ENCODE measurements at places on chromosomes 1 and 21.
A peak's percentile ranks its signal among the peaks of the same experiment; 100 is the strongest.

DNA sequence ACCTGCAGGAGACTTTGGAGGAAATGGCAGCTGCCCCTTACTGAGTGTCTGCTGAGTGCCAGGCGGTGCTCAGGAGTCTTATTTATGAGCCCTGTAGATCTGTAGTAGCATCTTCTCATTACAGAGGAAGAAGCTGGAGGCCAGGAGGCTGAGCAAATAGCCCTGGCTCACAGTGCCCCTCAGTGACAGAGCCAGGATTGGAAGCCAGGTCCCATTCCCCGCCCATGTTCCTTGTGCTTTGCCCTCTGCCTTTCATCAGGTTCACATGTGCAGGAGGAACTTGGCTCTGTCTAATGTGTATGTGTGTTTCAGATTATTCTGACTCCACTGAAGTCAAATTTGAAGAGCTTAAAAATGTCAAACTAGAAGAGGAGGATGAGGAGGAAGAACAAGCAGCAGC, 21.2 kb downstream of the KDM4A start:
- DNase-seq: no peak

GRCh38 chr21:43728467-43729390, 9.8 kb downstream of the PDXK start:
- DNase-seq: peak; percentile 79

DNA sequence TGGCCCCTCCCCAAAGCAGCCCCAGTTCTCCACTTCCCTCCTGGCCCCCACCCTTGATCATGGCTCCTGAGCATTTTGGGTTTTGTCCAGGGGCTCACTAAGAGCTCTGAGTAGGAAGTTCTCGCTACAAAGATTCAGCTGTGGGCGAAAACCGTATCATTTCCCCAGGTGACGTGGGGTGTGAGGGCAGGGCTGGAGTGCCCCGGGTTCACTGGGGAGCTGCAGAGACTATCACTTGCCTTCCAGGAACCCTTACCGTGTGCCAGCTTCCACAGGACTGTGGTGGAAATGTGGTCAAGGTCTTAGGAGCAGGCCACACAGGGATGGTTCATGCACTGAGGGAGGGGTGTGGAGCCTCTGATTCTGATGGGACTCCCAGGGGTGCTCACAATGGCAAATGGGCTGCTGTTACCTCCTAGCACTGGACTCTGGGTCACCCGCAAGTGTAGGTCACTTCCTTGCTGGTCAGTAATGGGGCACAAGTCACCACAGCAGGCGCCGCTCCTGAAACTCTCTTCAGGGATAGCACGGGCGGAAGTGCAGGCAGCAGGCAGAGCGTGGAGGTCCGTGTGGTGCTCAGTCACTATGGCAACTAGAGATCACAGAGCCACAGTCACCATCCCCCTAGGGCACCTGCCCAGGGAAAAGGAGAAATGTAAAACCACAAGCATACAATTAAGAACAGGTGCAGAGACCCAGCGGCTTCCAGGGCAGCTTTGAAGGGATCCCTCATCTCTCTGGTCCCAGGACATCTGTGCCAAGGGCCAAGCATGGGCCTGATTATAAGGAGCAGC, 35.4 kb downstream of the RSPH1 start:
- DNase-seq: no peak

DNA sequence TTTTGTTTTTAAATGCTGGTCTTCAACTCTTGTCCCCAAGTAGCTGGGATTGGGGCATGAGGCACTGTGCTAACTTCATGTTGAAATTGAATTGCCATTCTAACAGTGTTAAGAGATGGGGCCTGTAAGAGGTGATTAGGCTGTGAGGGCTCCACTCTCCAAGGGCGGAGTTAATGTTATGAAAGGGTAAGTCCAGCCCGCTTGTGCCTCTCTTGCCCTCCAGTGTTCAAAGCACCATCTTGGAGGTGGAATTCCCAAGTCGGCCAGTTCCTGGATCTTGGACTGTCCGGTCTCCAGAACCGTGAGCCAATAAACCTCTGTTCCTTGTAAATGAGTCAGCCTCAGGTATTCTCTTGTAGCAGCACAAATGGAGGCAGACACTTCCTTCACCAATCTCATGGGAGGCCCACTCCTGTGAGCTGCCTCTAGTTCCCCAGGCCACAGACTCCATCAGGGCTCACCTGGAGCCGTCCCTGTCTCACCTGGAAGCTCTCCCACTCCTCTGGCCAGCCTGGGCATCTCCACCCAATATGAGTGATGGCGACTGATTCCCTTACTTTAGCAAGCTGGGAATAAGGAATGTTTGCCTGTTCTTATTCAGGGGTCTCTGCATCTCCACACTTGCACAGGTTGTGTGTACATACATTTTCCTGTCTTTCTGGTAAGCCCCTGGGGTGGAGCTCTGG, 15.5 kb downstream of the IBA57 start:
- no peak for DNase-seq

DNA sequence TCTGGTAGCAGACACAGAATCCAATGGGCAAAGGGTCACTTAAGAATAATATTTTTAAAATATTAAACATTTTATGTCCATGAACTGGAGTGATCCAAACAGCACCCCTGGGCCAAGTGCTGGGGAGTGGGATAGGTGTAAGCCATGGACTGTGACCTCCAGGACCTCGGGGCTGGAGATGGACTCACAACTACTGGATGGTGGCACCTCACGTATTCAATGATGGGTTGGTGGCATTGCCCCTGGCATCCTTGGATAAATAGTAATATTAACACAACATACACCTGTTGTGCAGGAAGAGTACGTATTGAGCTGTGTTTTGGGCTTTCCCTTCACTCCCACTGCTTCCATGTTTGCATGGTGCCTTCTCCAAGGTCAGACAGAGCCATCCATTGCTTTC, 39.3 kb upstream of the TENT5C start:
- no peak for DNase-seq

DNA sequence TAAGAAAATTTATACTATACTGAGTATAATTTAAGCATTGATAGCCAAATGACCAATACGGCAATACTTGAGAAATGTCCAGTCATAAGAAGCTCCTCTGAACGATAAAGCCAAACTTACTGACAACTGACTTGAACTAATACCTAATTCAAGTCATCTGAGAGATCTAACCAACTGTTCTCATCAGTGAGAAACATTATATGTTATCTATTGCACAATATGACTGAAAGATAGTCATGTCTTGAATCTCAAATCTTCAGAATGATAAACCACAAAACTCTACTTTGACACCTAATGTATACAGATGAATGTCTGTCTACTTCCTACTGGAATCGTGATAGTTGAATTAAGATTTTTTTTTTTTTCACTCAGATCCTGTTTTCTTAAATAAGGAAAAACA, 39.0 kb downstream of the APP start:
- no peak for DNase-seq

- no peak for DNase-seq
These were observed 24.3 kb downstream of the CA6 start for GRCh38 chr1:8969937-8970336.

DNA sequence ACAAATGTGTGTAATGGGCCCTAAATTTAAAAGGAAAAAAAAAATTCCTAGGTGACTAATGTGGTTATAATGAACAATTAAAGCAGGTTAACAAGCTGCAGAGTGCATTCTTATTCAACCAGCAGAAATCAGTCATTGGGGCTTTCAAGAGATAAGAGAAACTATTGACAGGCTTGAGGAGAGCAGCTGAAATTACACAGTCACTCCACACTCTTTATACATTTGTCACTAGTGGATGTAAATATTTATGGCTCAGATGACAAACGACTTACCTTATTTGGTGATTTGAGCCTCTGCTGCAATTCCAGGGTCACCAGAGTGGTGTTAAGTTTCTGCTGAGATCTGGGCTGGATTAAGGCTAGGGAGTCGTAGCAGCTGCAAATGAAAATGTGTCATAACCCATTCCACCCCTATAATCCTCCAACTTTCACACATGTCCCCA, 896.3 kb downstream of the TTLL7 start:
- DNase-seq: no peak

DNA sequence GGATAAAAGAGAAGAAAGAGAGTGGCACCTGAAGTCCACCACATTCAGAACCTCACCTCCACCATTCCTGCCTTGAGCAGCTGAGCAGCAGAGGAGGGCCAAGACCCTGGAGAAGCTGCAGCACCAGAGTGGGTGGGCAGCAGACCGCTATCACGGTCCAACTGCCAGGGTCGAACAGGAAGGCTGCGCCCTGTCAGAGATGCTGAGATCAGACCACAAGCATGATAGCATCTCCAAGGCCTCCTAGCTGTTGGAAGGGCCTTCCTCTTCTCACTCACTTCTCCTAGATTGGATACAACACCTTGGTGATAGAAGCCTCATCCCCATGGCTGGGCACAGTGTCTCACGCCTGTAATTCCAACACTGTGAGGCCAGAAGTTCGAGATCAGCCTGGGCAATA, 12.1 kb upstream of the SLC45A3 start:
- DNase-seq: no peak

DNA sequence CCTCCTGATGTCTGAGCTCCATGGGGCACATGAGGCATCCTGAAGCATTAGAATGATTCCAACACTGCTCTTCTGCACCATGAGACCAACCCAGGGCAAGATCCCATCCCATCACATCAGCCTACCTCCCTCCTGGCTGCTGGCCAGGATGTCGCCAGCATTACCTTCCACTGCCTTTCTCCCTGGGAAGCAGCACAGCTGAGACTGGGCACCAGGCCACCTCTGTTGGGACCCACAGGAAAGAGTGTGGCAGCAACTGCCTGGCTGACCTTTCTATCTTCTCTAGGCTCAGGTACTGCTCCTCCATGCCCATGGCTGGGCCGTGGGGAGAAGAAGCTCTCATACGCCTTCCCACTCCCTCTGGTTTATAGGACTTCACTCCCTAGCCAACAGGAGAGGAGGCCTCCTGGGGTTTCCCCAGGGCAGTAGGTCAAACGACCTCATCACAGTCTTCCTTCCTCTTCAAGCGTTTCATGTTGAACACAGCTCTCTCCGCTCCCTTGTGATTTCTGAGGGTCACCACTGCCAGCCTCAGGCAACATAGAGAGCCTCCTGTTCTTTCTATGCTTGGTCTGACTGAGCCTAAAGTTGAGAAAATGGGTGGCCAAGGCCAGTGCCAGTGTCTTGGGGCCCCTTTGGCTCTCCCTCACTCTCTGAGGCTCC, 11.1 kb upstream of the RASSF5 start:
- DNase-seq: no peak

- no peak for DNase-seq
These were observed 273.8 kb downstream of the PTBP2 start for GRCh38 chr1:96995351-96995750.

DNA sequence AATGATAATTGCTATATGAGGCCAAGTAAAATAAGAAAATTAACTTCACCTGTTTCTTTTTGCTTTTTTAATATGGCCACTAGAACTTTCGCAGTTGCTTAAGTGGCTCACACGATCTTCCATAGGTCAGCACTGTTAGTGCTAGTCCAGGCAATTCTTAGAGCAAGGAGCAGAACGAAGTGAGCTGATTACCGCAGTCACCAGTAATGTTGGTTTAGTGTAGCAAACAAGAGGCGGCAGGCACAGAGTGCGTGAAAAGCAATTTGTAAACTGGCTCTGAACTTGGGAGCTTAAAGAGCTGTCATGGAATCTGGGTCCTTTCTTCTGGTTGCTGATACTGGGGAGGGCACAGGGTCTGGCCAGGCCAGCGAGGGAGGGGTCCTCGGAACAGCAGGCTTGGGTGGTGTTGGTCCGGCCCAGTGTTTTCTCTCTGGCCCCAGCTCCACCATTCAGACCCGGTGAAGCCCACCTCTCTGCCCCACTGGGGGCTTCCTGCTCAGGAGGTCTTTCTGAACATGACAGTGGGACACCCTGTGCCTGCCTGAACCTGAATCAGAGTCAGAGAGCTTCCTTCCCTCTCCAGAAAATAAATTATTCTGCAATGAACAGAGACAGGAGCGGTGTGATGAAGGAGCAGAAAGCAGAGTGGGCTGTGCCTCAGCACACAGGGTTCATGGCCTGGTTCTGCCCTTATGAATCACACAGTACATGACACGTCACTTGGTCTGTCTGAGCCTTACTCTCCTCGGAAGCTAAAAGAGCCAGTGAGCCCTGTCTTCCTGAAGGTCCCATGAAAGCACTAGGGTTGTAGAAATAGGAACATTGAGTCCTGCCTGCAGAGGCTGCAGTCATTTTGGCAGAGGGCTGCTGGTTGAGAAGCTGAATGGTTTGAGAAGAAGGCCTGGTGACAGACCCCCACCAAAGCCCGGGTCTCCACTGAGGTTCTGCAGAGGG, 11.9 kb downstream of the ETS2 start:
- no peak for DNase-seq

GRCh38 chr1:114040273-114041015, 61.2 kb downstream of the OLFML3 start:
- DNase-seq: peak; percentile 6

DNA sequence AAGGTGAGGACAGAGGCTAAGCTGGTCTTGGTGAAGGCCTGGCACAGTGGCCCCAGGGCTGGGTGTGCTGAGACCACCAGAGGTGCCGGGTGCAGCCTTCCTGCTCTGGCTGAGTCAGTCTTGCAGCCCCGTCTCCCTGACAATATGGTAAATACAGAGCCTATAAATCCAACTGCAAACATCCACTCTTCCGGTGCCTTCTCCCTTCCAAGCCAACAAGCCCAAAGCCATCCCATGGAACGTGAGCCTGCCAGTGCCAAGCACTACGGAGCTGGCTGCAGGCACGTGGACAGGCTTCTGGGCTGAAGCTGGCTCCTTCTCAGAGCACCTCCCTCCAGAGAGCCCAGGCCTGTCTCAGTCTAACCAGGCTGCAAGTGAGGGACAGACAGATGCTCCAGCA, 70.0 kb downstream of the TRABD2B start:
- DNase-seq: no peak

- no peak for DNase-seq
These were observed 240.1 kb downstream of the RHOU start for GRCh38 chr1:228975238-228975907.

- DNase-seq: no peak
These were observed 58.0 kb downstream of the B3GALT5 start for GRCh38 chr21:39670701-39671100.

- DNase-seq: no peak
These were observed 47.9 kb downstream of the CAPN9 start for GRCh38 chr1:230794871-230795605.

GRCh38 chr1:100377590-100378361, 25.5 kb downstream of the CDC14A start:
- DNase-seq: no peak

- no peak for DNase-seq
These were observed 135.5 kb downstream of the TGFBR3 start for GRCh38 chr1:91750398-91750996.

DNA sequence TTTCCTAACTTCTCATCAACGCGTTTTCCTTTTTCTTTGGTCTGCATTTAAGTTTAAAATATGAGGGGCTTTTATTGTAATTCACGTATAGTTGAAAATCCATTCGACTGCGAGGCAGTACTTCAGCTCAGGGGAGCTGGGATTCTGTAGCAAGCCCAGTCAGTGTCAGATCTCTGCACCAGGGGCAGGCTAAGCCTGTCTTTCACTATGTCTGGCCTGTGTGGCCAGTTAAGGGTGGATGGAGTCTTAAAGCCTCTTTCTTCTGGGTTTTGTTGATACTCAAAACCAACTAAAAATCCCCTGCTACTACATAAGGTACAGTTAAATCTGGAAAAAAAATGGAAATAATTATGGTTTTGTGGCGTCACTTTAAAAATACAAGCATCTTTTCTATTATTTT, 124.7 kb downstream of the TYW3 start:
- DNase-seq: no peak
